ENCODE measurements at places on chromosomes 7 and 10.

DNA sequence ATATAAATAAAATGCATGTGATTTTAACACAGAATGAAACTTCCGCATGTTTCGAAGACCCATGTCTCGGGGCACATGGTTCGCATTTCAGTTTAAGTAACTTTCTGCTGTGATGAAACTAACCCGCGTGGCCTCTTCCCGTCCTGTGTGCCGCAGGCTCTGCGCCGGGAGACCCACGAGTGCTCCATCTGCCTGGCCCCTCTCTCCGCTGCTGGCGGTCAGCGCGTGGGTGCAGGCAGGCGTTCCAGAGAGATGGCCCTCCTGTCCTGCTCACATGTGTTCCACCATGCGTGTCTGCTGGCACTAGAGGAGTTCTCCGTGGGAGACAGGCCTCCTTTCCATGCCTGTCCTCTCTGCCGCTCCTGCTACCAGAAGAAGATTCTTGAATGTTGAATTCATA is 35.7 kb downstream of the RNF32 start:
- H3K4me1 ChIP-seq: no peaks in the 10 kb centered on the region
- no peak overlapping the region for H3K4me3 ChIP-seq

DNA sequence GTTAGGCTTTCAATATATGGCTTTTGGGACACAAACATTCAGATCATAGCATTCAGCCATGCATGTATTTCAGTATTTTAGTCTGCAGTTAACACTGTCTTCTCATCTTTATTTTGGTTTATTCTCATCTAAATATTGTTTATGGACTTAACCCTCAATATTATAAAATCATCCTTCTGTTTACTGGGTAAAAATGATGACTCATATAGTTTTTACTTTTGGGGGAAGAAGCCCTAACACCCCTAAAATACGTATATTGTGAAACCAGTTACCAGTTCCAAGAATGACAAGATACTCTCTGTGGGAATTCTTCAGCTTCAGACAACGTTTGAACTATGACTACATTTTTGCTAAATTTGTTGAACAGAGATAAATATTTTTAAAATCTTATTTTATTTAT is 505.4 kb downstream of the LRMDA start:
- no peak for DNase-seq
- H3K27me3 ChIP-seq: peaks cover 80% of the 10 kb centered on the region
- no peak overlapping the region for H3K4me3 ChIP-seq
- no peaks in the 10 kb centered on the region for H3K36me3 ChIP-seq
- H3K4me1 ChIP-seq: peaks cover 18% of the 10 kb centered on the region
- no peak overlapping the region for H3K27ac ChIP-seq

DNA sequence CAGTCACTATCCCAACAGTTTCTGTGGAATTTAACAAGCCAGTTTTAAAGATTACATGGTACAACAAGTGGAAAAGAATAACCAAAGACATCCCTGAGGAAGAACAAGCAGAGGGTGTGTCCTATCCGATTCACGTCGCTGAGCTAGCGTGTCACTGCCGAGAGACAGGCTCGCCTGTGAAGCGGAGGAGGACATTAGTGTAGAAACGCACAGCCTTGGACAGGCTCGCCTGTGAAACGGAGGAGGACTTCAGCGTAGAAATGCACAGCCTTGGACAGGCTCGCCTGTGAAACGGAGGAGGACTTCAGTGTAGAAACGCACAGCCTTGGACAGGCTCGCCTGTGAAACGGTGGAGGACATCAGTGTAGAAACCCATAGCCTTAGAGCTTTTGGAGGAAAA is 52.7 kb upstream of the INPP5A start:
- H3K4me3 ChIP-seq: no peak overlapping the region
- no peak overlapping the region for H3K27ac ChIP-seq
- peaks cover 22% of the 10 kb centered on the region for H3K4me1 ChIP-seq
- peaks cover 4% of the 10 kb centered on the region for H3K36me3 ChIP-seq
- DNase-seq: no peak
- H3K27me3 ChIP-seq: no peaks in the 10 kb centered on the region

DNA sequence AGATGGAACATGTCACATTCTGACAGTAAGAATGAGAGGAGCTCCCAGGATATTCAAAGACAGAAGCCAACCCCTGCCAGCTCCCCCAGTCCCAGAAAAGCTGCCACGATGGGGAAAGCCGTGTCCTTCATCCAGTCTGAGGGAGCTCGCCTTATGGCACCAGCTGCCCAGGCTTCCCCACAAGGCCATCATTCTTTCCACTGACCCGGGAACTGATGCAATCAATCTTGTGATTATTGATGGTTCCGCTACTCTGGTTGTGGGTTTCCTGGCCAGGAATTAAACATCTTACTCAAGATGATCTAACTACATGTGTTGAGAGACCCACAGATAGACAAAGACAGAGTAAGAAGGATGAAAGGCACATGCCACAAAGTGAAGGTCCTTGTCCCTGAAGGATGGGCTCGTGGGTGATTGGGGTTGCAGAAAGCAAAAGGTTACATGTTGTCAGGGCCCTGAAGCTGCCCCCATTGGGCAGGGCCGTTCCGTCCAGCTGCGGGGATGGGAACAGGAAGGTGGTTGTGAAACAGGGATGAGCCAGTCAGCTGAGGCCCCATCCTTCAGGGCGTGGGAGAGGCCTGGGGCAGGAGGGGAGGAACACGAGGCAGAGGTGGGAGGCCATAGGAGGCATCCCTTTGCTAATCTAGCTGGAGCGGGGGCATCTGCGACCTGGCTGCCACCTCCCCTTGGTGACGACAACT is 127.6 kb downstream of the OAT start:
- no peak overlapping the region for H3K27ac ChIP-seq
- no peak for DNase-seq
- no peak overlapping the region for H3K4me3 ChIP-seq
- H3K4me1 ChIP-seq: no peaks in the 10 kb centered on the region
- no peaks in the 10 kb centered on the region for H3K27me3 ChIP-seq

- no peaks in the 10 kb centered on the region for H3K27me3 ChIP-seq
- no peak for DNase-seq
These were observed 91.6 kb downstream of the EGFR start for GRCh38 chr7:55110282-55110992.

GRCh38 chr7:142375710-142376313 is 118.0 kb upstream of the PRSS58 start:
- DNase-seq: no peak
- H3K4me3 ChIP-seq: no peak overlapping the region
- H3K27me3 ChIP-seq: no peaks in the 10 kb centered on the region
- peaks cover 7% of the 10 kb centered on the region for H3K4me1 ChIP-seq
- H3K36me3 ChIP-seq: no peaks in the 10 kb centered on the region

DNA sequence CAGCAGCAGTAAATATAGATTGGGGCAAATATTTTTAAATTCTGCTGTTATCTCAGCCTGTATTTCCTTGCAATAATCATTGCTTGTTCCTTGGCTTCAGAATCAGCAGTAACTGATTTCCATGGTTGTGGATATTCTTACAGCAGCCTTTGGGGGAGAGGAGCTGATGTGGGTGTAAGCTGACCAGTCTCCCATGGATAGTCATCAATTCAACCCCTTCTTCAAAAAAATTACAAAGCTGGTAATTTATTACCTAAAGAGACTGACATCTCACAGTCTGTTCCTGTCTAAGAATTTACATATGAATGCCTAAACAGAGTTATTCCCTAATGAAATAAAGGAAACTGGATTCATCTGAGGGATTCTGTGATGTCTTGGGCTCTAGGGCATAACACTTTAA is 103.1 kb upstream of the CABCOCO1 start:
- no peak for DNase-seq
- H3K4me1 ChIP-seq: no peaks in the 10 kb centered on the region
- no peaks in the 10 kb centered on the region for H3K27me3 ChIP-seq
- H3K36me3 ChIP-seq: no peaks in the 10 kb centered on the region

DNA sequence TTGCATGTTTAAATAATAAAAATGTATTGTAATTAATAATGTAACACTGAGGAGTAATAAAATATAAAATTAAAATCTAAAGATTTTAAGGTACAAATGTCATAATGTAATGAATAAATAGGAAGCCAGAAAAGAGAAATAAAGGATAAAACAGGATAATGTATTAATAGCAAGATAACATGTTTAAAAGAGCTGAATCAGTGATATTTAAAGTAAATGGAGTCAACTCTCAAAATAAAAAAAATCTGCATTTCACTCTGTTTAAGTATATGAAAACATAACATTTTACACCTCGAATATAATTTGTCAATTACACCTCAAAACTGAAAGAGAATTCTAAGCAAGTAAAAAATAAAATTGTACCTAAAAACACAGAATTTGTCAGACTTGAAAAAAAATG is 44.1 kb downstream of the GRM3 start:
- peaks cover 19% of the 10 kb centered on the region for H3K27me3 ChIP-seq
- no peak overlapping the region for H3K4me3 ChIP-seq
- DNase-seq: no peak
- H3K27ac ChIP-seq: no peak overlapping the region

DNA sequence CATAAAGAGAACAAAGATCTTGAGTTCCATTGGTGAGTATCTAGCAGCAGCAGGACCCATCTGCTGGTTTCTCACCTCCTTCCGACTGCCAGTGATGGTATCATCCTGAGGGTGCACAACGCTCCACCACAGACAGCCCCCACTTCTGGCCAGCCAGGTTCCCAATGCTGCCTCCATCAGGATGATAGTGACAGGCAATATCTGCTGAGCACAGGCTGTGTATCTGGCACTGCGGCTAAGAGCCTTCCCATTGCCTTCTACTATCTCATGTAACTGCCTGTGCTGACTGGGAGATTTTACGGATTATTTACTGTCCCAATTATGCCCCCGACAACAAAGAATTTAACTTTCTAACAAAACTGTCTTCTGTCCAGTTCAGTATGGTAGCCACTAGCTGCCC is 352.4 kb upstream of the AOAH start:
- H3K27me3 ChIP-seq: peaks cover 3% of the 10 kb centered on the region
- no peak overlapping the region for H3K27ac ChIP-seq
- no peak overlapping the region for H3K4me3 ChIP-seq
- peaks cover 3% of the 10 kb centered on the region for H3K4me1 ChIP-seq

DNA sequence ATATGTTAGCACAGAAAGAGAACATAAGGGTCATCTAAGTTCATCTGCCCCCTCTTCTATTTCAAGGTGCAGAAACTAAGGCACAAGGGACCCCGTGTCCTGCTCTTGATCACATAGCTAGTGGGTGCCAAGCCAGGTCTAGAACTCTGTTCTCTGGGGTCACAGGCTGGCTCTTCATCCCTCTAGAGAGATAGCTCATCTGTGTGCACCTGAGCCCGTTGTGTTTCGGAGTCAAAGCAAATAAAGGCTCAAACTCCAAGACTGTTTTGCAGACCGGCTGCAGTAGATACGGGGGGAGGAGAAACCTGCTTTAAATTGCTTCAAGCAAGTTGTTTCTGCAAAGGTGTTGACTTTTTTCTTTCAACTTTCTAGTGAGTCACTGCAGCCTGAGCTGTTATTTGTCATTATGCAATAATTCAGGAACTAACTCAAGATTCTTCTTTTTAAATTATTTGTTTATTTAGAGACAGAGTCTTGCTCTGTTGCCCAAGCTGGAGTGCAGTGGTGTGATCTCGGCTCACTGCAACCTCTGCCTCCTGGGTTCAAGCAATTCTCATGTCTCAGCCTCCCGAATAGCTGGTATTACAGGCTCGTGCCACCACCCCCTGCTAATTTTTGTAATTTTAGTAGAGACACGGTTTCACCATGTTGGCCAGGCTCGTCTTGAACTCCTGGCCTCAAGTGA is 6.5 kb downstream of the BLVRA start:
- peaks cover 23% of the 10 kb centered on the region for H3K4me1 ChIP-seq
- H3K36me3 ChIP-seq: no peaks in the 10 kb centered on the region
- peaks cover 4% of the 10 kb centered on the region for H3K27me3 ChIP-seq

DNA sequence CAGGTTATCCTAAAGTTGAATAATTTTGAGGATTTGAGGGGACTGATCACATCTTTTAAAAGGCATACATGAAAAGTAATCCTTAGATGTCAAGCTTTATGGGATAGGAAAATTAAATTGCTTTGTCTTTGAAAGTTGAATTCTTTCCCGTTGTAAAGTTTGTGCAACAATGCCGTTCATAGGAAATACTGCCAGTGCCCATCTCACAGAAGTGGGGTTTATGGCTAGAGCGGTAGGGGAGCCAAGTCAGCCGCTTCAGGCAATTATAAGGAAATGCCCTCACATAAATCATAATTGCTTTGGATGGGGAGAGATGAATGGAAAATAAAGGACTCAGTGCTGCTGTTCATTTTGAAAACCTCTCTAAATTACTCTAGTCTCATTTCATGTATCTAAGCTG is 18.1 kb downstream of the CDC123 start:
- peaks cover 56% of the 10 kb centered on the region for H3K36me3 ChIP-seq
- H3K27ac ChIP-seq: peak overlapping the region; percentile 74
- no peaks in the 10 kb centered on the region for H3K27me3 ChIP-seq
- H3K4me1 ChIP-seq: peaks cover 18% of the 10 kb centered on the region
- no peak overlapping the region for H3K4me3 ChIP-seq

GRCh38 chr10:75201793-75202307 is 8.7 kb upstream of the VDAC2 start:
- no peak overlapping the region for H3K27ac ChIP-seq
- H3K27me3 ChIP-seq: no peaks in the 10 kb centered on the region
- H3K4me3 ChIP-seq: no peak overlapping the region
- peaks cover 4% of the 10 kb centered on the region for H3K36me3 ChIP-seq

- H3K36me3 ChIP-seq: no peaks in the 10 kb centered on the region
- H3K4me1 ChIP-seq: no peaks in the 10 kb centered on the region
- DNase-seq: no peak
- H3K27me3 ChIP-seq: no peaks in the 10 kb centered on the region
- H3K4me3 ChIP-seq: no peak overlapping the region
These were observed 13.8 kb upstream of the C10orf67 start for GRCh38 chr10:23358357-23358756.

GRCh38 chr7:124031919-124032318 is 948 bp downstream of the TMEM229A start:
- H3K27me3 ChIP-seq: peaks cover 59% of the 10 kb centered on the region
- H3K4me3 ChIP-seq: peak overlapping the region; percentile 80
- H3K4me1 ChIP-seq: peaks cover 15% of the 10 kb centered on the region
- no peak overlapping the region for H3K27ac ChIP-seq
- DNase-seq: peak; percentile 41
- H3K36me3 ChIP-seq: no peaks in the 10 kb centered on the region

GRCh38 chr10:62748386-62748785 is 56.1 kb upstream of the ADO start:
- H3K4me1 ChIP-seq: no peaks in the 10 kb centered on the region
- no peak overlapping the region for H3K27ac ChIP-seq
- no peaks in the 10 kb centered on the region for H3K36me3 ChIP-seq
- peaks cover 10% of the 10 kb centered on the region for H3K27me3 ChIP-seq
- DNase-seq: no peak
- H3K4me3 ChIP-seq: no peak overlapping the region

DNA sequence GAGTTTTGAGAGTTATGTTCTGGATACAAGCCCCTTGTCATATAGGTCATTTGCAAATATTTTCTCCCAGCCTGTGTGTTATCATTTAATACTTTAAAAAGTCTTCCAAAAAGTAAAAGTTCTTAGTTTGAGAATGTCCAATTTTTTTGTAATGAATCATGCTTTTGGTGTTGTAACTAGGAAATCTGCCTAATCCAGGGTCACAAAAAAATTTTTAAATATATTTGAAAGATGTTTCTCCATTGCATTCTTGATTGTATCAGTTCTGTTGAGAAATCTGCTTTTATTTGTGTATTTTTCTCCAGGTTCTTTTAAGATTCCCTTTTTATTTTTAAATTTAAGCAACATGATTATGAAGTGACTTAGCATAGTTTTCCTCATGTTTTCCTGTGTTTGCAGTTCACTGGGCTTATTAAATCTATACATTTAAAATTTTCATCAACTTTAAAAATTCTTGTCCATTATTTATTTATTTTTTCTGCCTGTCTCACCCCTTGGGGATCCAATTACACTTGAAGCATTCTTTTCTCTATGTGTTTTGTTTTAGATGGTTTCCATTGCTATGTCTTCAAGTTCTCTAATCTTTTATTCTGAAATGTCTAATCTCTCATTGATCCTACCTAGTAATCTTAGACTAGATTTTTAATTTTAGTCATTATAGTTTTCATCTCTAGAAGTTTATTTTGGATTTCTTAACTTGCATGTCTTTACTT is 47.0 kb downstream of the CCDC71L start:
- H3K4me1 ChIP-seq: peaks cover 60% of the 10 kb centered on the region
- peak overlapping the region; percentile 54 for H3K27ac ChIP-seq
- DNase-seq: no peak
- no peak overlapping the region for H3K4me3 ChIP-seq
- peaks cover 1% of the 10 kb centered on the region for H3K36me3 ChIP-seq
